ENCODE measurements at places on chromosomes 7 and 10. TPM values are rescaled to one million over a fixed set of nuclear protein-coding genes. Genes with fewer than 3 reads are reported as not detected.

The TBXAS1 gene
- 23.0 TPM for total RNA-seq

The H2BK1 gene
- total RNA-seq = not detected

The FAM241B gene
- total RNA-seq = 4.2 TPM

The HPS6 gene
- 24.1 TPM for total RNA-seq

The SRRM3 gene
- total RNA-seq = 2.4 TPM

The ZPBP gene
- total RNA-seq = not detected
